ENCODE measurements at places on chromosomes 6 and 20. TPM values are rescaled to one million over a fixed set of nuclear protein-coding genes. Genes with fewer than 3 reads are reported as not detected.

DNA sequence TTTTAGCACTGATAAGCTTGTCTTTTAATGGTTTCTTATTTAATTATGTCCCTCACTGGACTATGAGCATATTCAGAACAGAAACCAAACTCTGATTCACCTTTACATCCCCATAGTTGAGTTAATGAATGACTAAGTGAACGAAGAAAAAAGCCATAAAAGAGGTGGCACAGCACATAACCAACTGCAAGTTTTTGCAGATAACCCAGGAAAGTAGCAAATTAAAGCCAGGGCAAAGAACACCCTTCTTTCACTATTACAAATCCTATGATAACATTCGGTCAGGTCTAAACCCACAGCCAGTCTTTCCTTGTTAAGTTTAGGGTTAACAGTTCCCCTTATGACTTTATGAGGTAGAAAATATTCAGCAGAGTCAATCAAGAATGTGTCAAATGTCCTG lies 102.7 kb downstream of the RIN2 start:
- DNase-seq = no peak

- no peak for DNase-seq
Measured at GRCh38 chr6:30035784-30036183, 25.3 kb upstream of the POLR1H start.

DNA sequence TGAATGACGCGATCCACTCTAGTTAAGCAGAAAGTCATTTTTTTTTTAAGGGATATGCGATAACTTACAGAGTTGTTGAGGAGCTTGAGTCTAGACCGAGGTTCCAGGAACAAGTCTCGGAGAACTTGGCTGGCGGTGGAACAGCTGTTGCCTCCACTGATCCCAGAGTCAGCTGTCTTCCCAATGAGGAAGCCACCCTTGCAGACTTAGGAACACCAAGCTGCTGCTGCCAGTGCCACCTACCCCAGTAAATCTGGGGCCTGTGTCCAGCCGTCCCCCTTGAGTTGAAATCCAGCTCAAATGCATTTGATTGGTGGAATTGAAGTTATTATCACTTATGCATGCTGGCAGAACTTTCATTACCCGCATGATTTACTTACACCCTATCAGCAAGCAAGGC lies 6.7 kb downstream of the PFDN4 start:
- DNase-seq = no peak

The SLC17A3 gene
- total RNA-seq = not detected

DNA sequence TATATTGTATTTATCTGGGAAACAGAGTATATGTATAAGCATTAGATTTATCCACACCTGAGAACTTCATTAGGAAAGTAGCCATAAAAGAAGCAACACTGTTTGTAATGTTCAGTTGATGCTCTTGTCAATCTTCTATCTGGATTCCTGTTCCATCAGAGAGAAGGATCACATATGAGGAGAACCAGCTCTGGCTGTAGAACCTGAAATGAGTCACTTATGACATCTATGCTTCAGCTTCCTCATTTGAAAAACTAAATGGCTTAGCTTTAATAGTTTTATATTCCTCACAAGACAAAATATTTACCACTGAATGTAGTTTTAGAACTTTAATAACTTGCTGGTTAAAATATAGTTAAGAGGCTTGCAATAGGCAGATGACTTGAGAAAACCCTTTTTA lies 144.7 kb downstream of the TASP1 start:
- DNase-seq = no peak

- peak; percentile 62 for DNase-seq
Measured at GRCh38 chr6:16184129-16184528, 54.3 kb upstream of the GMPR start.

- no peak for DNase-seq
Measured at GRCh38 chr6:31785475-31785874, 8.3 kb upstream of the VWA7 start.

GRCh38 chr6:143128681-143129015 lies 68.0 kb downstream of the AIG1 start:
- no peak for DNase-seq

- DNase-seq = no peak
Measured at GRCh38 chr20:47350691-47351545, 5.6 kb downstream of the ZMYND8 start.

The VSX1 gene
- not detected for total RNA-seq

The FABP7 gene
- total RNA-seq = not detected

GRCh38 chr6:128606611-128607010 lies 86.2 kb upstream of the PTPRK start:
- DNase-seq = no peak

The CST5 gene
- not detected for total RNA-seq

The FOXF2 gene
- total RNA-seq = 9.2 TPM

GRCh38 chr6:53529324-53530036 lies 15.4 kb downstream of the GCLC start:
- no peak for DNase-seq

- no peak for DNase-seq
Measured at GRCh38 chr6:150293423-150294173, 75.2 kb upstream of the IYD start.

The LTB gene
- not detected for total RNA-seq
